NCI-H1092 (cell line): ENCODE measurements at places on chromosomes 16 and 17.

DNA sequence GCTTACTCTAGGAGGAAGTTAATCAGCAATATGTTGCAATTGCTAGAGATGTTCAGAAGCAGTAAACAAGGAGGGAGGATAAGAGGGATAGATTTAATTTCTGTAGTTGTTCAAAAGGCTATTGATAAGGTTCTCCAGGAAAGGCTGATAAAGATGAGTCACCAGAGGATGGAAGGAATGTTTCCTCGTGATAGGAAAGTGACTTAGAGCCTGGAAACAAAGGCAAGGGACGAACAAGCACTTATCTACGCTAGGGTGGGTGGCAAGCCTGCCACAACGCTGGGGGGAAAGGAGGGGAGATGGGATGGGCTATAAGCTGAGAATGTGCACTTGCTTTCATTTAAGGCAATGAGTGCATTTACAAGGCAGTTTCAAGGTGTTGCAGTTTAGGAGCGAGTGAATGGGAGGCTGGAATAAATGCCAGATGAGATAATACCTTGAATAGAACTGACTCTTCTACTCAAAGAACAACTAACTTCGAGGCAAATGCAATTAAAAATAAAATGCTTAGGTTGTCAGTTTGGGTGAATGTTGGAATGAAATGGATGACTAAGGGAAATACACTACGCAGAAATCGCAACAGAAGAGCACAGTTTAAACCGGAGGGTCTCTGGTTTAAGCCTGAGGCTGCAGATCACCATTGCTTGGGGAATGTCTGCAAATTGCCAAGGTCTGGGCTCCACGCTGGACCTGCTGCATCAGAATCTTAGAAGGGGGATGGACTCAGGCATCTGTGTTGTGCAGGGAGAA lies 76.0 kb upstream of the RBBP6 start:
- no peak for DNase-seq

GRCh38 chr17:28643983-28644786 lies 773 bp downstream of the BLTP2 start:
- DNase-seq: peak; percentile 2

DNA sequence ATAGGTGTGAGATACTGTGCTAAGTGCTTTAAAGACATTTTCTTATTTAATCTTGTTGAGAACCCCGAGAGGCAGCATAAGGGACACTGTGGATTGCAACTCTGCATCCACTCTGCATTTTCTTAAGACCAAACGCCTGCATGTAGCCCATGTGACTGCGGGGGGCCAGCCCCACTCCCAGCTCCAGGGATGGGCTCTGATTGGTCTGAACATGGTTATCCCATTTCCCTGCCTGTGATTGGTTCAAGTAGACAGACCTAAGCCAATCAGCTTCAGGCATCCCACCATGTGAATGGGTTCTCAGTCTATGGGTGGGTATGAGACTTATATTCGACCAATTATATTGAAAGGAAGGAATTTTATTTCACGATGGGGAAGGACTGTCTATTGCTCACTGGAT lies 33.2 kb upstream of the USP7 start:
- DNase-seq: no peak

DNA sequence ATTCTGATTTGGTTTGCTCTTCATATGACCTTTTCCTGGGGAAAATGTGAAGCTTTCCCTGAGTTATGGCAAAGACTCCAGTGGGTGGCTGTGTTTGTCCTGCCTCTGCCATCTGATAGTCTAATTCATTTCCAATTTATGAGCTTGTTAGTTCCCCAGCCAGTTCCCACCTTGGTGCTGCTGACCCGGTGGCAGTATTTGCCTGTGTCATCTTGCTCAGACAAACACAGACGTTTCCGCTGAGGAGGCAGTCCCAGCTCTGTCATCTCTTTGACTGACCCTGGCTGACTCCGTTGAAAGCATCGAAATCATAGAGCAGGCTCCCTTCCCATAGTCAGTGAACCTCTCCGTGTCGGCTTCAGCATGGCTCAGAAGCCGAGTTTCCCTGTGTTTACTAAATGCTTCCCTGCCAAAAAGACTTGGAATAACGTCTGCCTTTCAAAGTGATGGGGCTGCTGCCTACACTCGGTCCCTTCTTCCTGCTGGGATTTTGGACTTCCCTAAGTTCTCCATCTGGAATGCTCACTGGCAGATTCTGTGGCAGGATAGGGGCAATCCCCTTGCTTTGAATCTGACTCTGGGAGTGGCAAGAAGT lies 538.3 kb downstream of the NPIPA7 start:
- DNase-seq: no peak

GRCh38 chr16:85544016-85544415 lies 69.1 kb upstream of the GSE1 start:
- no peak for DNase-seq

GRCh38 chr17:31490019-31490650 lies 98.7 kb downstream of the RAB11FIP4 start:
- DNase-seq: no peak

DNA sequence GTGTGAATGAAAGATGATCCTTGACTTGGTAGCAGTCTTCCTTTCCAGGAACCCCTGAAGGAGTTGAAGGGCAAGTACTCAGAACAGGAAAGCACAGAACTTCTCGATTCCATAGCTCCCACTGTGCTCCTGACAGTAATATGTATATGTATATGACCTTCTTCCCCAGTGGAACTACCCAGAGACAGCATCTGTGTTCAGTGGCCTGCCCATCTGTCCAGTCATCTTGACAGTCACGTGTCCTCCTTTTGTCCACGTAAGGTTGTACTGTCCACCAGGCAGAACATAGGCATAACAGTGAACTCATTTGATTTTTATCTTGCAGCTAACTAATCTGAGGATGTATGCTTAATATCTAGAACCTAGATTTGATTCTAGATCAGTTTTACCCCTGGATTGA lies 37.8 kb upstream of the RASL10B start:
- DNase-seq: no peak

GRCh38 chr17:8798846-8799569 lies at the start of gene MFSD6L:
Gene MFSD6L (minus strand): TSS chr17:8799365. CDS start chr17:8799120, 245 bp downstream.
- DNase-seq: no peak
